A172 (cell line): ENCODE measurements at places on chromosomes 7 and 10.
A peak's percentile ranks its signal among the peaks of the same experiment; 100 is the strongest.

DNA sequence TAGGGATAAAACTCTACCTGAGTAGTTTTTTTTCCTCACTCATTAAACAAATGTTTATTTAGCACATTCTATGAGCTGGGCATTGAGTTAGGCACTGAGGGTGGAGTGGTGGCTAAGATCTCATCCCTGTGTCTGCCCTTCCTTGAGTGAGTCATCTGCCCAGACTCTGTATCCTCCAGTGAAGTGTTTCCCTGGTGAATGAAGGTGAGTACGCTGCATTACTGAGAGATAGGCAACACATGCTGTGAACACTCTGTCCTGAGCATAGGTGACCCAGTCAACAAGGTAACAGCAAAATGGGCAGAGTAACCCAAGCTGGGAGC is 5.8 kb downstream of the PITX3 start:
- peak; percentile 45 for DNase-seq

GRCh38 chr7:154583454-154583853 is 419.5 kb downstream of the PAXIP1 start:
- DNase-seq: no peak

DNA sequence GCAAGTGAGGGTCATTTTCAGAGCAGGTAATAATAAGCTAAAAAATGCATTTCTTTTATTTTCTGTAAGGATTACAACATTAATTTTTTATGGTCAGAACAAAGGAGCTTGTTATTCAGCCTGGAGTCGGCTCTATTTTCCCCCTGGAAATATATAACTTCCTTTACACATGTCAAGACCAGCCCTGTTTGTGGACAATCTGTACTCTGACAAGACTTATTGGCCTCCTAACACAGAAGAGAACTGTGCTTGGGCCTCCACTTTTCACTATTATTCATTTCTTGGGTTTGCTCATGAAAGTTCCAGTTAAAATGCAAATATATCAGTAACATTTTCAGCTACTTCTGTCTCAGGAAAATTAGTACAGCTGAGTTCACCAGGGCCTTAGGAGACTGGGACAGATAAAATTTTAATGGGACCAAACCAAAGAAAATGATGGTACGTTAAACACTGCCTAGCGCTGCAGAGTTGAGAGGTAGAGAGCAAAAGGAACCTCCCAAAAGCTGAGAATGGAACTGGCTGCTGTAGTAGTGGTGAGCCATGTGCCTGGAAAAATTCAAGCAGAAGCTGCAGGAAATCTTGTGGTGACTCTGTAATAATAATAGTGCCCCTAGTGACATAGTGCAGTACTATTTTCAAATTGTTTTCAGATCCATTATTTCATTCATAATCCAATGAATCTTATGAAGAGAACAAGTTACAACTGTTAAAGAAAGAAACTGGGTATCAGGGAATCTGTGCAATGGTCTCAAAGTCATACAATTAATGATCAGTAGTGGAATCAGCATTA is 227.2 kb upstream of the KIAA1217 start:
- no peak for DNase-seq

DNA sequence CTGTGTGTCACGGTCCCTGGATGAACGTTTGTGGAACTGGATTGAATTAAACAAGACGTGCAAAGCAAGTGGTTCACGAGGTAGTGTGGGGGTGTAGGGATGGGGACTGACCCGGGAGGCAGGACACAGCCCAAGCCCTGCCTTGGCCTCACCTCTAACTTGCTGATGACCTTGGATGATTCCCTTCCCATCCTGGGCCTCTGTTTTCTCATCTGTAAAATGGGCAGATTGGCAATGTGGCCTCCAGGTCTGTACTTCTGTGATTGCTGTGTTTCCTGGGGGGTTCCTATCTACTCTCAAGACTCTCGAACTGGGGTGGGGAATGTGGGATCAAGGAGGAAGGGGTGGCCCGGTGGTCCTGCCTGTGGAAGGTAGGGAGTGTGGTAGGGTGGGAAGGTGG is 6.0 kb upstream of the PSMG3 start:
- no peak for DNase-seq

- no peak for DNase-seq
Observed at GRCh38 chr10:88392222-88392621, 190.9 kb downstream of the RNLS start.

DNA sequence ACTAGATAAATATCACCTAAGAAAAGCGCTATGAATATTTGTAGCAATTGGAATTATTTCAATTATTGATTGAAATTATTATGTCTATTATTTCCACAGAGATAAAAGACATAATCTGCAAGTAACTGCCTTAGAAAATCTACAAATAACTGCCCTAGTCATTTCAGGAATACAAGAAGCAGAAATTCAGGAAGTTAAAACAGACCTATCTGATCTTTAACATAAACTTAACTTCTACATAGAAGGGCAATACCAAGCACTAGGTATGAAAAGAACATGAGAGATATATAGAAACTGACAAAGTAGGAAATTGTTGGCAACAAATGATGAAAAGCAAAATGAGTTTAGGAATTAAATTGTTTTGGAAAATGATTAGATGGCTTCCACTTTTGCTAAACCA is 31.8 kb upstream of the AKR1B10 start:
- DNase-seq: no peak

DNA sequence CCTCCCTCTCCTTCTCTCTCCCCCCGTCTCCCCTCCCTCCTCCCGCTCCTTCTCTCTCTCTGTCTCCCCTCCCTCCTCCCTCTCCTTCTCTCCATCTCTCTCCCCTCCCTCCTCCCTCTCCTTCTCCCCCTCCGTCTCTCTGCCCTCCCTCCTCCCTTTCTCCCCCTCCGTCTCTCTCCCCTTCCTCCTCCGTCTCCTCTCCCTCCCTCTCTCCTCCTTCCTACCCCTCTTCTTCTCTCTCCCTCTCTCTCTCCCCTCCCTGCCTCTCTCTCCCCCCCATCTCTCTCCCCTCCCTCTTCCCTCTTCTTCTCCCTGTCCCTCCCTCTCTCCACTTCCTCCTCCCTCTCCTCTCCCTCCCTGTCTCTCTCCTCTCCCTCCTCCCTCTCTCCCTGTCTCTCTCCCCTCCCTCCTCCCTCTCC is 32.2 kb downstream of the AP5Z1 start:
- no peak for DNase-seq

DNA sequence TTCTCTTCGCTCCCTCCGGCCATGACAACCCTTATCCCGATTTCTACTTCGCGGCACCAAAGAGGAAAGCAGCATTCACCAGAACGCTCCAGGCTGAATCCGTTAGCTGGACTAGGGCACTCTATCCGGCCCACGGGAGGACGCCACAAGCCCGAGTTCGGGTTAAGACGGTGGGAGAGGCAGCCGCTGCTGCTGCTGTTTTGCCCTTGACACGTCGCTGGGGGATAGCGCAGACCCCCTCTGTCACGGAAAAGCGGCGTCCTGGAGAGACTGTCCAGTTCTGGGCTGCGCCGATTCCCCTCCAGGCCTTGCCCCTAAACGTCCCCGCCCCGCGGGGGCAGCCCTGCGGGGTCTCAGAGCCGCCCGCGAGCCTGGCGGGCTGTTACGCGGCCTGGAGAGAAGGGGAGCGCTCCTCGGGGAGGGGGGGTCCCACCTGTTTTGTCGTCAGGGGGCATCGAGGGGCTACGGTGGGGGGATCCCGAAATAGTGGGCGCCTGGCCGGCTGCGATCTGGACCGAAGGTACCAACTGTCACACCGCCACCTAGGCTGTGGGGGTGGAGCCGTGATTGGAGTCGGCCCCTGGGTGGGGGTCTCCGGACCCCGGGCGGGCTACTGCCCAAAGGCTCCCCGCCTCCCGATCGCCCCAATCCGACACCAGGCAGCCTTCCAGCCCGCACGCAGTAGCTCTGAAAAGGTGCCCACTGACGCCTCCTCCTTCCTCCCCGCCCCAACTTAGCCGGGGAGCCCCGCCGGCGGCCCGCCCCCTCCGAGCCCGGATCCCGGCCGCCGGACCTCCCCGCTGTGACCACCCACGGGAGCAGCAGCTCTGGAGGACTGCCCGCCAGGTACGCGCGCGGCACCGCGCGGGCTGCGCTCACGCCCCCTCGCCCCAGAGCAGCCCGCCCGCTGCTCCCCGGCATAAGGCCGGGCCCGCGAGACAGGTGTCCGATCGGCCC is 772 bp downstream of the SGMS1 start:
- no peak for DNase-seq

GRCh38 chr7:50648076-50648475 is 82.9 kb upstream of the DDC start:
- DNase-seq: no peak

GRCh38 chr7:144834641-144835144 is 1.2 kb downstream of the TPK1 start:
- peak; percentile 19 for DNase-seq

DNA sequence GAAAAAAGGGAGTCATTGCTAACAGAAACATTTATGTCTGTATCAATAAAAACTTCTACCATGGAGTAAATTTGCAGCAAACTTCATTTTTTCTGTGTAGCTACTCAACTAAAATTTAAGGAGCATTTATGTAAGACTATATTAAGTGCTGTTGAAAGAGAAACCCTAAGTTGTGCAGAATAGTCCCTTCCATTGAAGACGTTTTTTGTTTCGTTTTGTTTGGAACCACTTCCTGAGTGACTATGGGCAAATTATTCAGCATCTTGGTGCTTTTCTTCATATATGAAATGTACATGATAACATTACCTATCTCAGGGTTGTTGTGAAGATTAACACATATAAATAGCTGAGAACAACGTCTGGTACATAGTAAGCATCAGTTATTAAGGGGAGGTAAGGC is 24.3 kb downstream of the SEM1 start:
- DNase-seq: no peak

DNA sequence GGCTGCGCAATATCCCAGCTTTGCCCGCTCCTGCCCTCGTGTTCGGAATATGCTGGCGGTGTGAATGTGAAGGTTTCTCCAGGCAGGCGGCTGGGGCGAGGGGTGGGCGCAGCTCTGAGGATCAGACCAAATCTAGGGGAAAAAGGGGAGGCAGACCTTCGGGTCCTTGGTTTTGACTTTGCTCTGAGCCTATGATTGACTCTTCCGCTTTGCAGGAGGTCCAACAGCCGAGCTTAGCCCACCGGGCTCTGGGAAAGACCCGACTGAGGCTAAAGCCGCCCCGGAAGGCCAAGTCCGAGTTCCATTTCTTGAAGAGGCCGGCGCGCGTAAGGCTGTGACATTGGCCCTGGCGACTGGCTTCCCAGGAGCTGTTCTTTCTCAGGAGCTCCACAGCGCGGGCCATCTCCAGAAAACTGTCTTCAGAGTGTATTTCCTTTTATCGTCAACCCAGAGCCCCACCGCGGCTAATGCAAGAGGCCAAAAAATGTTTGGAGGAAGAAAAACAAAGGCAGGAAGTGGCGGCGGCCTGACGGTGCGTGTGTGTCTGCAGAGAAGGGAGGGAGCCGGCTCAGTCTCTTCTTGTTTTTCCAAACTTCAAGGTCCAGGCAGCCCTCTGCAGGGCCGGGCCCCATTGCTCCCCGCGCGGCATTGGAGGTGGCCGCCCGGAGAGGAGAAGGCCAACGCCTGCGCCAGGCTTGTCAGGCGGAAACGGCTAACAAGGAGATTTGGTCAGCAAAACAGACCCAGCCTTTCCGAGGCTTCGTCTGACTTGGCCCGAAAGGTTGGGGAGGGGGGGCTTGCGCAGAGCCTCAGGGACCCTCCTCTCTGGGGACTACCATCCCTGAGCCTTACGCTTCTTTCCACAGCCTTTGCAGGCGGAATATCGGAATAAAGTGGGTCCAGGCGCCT is 3.6 kb upstream of the HOXA11 start:
- no peak for DNase-seq

DNA sequence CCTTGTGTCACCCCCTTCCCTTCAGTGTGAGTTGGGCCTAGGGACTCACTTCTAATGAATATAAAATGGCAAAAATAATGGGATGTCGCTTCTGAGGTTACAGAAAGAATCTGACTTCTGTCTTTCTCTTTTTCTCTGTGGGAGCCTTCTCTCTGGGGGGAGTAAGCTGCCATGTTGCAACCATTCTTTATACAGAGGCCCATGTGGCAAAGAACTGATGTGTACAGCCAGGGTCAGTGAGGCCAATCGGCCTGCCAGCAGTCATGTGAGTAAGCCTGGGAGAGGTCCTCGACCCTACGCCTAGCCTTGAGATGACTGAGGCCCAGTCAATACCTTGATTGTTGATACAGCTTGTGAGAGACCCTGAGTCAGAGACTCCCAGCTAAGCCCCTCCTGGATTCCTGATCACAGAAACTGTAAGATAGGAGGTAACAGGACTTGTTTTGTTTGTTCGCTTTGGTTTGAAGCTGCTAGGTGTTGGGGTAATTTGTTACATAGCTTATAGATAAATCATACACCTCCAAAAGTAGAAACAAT is 1.7 kb downstream of the TCAF1 start:
- no peak for DNase-seq
